ENCODE measurements at places on chromosomes 5 and 9.

DNA sequence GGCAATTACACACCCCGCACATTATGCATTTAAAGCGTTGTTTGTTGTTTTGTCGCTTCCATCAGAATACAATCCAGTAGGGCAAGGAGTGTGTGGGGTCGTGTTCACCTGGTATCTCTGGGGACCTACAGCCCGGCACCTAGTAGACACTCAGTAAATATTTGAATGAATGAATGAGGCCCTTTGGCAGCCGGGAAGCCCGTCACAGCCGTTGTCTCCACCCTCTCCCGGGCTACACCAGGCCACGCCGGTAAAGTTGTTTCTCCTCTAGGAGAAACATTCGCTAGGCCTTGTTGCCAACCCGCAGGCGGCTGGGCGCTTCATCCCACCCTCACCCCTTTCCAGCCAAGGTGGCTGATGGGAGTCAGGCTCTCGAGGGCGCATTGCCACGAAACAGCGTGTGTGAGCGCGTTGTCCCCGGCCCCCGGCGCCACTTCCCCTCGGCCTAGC, 876 bp upstream of the JAK2 start:
- DNase-seq: no peak

DNA sequence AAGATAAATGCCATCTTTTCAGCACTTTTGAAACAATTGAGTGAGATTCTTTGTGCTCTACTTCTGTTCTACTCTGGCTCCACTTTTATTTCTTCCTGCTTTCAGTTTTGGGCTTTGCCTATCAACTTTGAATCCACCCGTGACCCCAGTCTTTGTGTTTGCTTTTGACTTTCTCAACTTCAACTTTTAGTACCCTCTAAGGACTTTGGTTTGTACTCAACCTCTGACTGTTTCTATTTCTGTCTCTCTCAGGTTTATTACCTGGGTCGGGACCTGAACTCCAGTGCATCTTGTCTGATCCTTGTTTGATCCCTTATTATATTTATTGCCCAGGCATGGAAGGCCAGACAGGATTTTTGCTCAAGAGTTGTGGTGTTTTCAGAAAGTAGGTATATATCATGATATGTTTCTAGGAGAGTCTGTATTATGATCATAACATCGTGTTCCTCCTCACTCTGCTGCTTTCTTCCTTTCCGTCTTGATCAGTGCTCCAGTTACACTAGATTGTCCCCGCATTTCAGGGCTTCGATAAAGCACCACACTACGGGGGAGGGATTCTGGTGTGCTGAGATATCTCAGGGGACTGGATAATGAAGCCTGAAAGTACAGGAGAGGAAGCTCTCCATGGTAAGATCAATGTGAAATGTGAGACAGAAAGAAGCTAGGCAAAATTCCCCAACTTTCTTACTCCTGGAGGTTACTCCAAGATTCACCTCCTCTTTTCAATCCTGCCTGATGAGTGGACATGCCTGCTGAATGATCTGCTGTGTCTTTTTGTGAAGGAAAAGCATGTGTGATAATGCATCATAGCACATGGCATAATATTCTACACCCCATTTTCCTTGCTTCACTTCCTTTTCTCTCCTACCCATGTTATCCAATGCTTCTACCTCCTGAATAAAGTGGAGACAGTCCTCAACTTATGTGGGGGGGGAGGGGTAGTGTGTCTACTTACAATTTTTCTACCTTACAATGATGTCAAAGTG, 155.5 kb upstream of the GRIN3A start:
- no peak for DNase-seq

GRCh38 chr5:9394221-9394620, 151.7 kb downstream of the SEMA5A start:
- no peak for DNase-seq

DNA sequence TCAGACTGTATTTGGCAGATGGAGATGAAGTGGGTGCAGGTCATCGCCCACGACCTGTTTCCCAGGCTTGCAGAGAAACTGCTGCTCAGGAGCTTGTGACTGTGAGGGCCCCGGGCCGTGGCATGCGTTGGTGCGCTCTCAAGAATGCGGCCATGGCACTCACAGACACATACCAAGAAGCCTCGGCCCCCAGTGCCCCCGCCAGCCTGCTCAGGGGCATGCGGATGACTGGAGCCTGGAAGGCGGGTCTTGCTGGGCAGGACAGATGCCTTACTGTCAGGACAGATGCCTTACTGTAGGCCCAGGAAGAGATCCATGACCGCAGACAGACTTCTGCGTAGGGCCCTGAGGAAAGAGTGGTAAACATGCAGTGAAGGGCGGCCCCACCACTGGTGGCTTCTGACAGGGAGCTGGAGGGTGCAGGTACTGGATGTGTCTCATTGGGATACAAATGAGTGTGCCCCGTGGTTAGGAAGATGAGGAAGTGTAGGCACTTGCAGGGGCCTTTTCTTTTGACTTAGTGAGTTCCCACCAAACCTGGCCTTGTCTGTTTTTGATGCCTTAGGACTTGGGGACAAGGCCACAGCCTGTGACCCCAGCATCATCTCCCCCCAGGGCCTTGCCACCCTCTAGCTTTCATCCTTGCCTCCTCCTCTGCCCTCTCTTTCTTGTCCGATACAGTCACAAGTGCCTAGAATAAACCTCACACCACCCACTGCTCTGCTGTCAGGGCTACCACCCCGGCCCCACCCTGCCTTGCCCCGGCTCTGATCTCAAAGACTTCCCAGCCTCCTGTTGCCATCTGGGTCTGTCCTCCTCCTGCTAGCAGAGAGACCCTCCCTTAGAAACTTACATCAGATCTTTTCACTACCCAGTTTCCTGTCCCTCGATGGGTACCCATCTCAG, 68.8 kb upstream of the ABL1 start:
- DNase-seq: no peak

- no peak for DNase-seq
Measured at GRCh38 chr9:133117271-133118178, 3.5 kb downstream of the RALGDS start.

All from B cell (primary cell).